Kidney capillary endothelial cell (primary cell): ENCODE measurements at places on chromosomes 12 and 14.

- no peak for DNase-seq
Measured at GRCh38 chr12:76883811-76884210, 5.0 kb upstream of the CSRP2 start.

- DNase-seq = no peak
Measured at GRCh38 chr12:49818241-49818895, 9.8 kb downstream of the NCKAP5L start.

GRCh38 chr14:63249092-63249491 is 44.8 kb downstream of the RHOJ start:
- DNase-seq = no peak

- DNase-seq = peak; percentile 3
Measured at GRCh38 chr14:76267322-76268046, 108.5 kb upstream of the ESRRB start.

DNA sequence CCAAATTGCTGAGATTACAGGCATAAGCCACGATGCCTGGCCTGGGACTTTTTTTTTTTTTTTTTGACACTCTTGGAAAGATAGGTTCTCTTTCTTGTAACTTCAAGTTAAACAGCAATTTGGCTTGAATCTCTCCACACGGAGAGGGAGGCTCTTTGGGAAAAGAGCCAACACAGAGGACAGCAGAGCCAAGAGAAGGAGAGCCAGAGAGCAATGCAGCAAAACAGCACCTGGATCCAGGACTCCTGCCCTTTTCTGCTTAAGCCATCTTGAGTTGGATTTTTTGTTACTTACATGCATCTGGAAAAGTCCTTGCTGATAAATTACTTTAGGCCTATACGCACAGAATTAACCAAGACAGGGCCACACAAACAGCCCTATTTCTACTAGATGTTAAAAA is 176.8 kb downstream of the APAF1 start:
- DNase-seq = no peak

GRCh38 chr12:92608151-92609091 is 94.4 kb upstream of the PLEKHG7 start:
- peak; percentile 46 for DNase-seq

GRCh38 chr12:111430433-111431353 is 25.0 kb downstream of the SH2B3 start:
- DNase-seq = no peak

DNA sequence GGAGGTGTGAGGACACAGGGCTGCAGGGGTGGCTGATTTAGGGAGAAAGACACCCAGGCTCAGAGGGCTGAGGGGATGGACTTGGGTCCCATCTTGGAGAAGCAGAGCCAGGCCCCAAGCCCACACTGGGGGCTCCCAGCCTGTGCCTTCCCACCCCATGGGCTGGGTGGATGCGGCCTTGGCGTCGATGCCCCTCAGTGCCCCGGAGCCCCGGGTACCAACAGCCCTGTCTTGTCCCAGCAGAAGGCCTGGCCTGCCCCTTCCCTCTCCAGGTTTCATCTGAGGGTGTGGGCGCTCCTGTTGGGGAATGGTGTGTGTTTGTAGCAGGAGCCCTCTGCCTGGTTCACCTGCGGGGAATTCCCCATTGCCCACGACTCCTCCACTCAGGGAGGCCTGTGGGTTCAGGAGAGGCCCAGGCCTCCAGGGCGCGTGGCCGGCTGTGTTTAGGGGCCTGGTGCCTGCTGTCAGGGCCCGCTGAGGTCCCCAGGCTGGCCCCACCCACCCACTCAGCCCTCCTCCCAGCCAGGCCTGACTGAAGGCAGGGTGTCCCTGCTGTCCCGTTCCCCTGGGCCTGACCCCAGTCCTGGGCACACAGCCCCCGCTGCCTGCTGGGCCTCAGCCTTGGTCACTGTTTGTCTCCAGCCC is 51.1 kb upstream of the BEGAIN start:
- DNase-seq = no peak

- DNase-seq = no peak
Measured at GRCh38 chr14:56295743-56296142, 177.5 kb downstream of the PELI2 start.

- no peak for DNase-seq
Measured at GRCh38 chr12:126182619-126183236, 1117.5 kb downstream of the AACS start.

GRCh38 chr12:30598889-30599288 is 96.8 kb downstream of the IPO8 start:
- no peak for DNase-seq

- DNase-seq = no peak
Measured at GRCh38 chr14:61145034-61145902, 135.9 kb downstream of the TMEM30B start.

DNA sequence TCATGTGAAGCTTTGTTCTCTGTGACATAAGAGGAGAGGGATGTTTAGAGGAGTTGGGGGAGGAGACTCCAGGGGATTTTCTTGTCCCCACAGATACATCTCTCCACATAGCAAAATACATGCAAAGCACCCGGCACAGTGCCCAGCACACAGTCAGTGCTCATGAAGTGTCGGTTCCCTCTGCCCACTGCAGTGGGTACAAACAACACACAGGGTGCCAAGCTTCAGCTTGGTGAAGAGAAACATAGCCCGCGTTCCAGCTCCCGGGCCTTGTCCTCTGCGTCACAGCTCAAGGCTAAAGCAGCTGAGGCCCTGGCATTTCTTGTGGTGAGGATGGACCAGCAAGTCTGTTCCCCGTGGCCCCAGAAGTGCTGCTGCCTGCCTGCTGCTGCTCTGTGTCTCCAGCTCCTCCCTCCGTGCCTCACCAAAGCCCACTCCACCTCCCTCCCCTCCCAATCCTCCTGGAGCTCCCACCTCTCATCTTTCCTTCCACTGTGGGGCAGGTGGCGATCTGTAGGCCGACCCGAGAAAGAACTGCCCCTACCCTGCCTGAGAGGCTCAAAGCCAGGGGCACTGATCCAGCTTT is 57.0 kb upstream of the FKBP4 start:
- no peak for DNase-seq

DNA sequence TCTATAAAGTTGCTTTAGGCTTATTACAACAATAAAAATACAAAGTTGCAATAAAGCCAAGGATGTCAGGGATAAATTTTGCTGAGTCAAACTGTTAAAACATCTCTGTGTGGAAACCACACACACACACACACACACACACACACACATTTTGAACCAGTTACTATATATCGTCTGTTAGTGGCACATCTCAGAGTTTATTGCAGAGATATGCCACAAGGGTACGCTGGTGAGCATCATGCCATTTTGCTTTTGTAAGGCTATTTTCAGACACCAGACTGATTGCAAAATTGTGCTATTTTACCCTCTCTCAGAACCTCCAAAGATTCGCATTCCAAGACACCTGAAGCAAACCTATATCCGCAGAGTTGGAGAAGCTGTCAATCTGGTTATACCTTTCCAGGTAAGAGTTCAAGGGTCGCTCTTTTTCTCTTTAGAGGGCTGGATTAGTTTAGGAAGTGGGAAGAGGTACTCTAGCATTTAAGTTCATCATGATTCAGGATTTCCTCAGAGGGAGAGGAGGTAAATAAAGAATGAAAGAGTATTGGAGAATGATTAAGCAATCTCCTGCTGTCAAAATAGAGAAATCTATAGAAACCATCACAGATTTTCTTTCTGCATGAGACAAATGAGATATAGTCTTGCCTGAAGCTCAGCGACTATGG is 27.3 kb upstream of the CHPT1 start:
- peak; percentile 9 for DNase-seq

- no peak for DNase-seq
Measured at GRCh38 chr12:120596901-120597300, 15.7 kb upstream of the POP5 start.

- no peak for DNase-seq
Measured at GRCh38 chr14:81400852-81401251, 728 bp upstream of the STON2 start.

GRCh38 chr12:77319166-77319565 is 253.8 kb upstream of the E2F7 start:
- DNase-seq = no peak

GRCh38 chr14:75322746-75323145 is 44.1 kb downstream of the FOS start:
- DNase-seq = no peak

- no peak for DNase-seq
Measured at GRCh38 chr12:47509398-47509851, 196.4 kb downstream of the RPAP3 start.

DNA sequence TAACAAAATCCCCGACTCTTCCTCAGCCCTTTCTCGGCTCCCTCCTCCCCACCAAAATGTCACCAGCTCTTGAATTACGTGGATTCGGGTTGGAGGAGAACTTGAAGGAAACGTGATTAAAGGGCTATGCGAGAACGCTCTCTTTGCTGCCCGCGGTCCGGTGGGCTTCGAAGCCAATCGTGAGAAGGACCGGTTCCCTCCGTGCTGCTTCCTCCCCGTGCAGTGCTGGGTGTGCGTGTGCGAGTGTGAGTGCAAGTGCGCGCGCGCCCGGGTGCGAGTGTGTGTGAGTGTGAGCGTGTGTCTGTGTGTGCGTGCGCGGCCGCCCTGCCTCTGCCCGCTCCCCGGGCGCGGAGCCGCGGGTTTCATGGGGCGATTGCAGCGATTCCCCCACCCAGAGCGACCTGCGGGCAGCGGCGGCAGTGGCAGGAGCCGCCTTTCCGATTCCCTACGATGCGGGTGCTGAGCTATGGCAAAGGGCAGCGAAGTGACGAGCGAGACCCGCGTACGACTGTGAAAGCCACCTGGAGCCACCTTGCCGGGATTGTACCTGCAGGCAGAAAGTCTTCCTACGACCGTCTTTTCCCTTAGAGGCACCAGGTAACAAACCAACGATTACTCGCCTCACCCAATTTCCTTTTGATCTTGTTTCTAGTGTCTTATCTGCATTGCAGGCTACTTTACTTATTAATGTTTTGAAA is 1.4 kb downstream of the LRFN5 start:
- DNase-seq = no peak

GRCh38 chr12:65882486-65882885 is 58.2 kb downstream of the HMGA2 start:
- no peak for DNase-seq

GRCh38 chr14:104843442-104844305 is 21.4 kb upstream of the CEP170B start:
- DNase-seq = no peak

- peak; percentile 51 for DNase-seq
Measured at GRCh38 chr14:26598081-26598671, 343 bp upstream of the NOVA1 start.

DNA sequence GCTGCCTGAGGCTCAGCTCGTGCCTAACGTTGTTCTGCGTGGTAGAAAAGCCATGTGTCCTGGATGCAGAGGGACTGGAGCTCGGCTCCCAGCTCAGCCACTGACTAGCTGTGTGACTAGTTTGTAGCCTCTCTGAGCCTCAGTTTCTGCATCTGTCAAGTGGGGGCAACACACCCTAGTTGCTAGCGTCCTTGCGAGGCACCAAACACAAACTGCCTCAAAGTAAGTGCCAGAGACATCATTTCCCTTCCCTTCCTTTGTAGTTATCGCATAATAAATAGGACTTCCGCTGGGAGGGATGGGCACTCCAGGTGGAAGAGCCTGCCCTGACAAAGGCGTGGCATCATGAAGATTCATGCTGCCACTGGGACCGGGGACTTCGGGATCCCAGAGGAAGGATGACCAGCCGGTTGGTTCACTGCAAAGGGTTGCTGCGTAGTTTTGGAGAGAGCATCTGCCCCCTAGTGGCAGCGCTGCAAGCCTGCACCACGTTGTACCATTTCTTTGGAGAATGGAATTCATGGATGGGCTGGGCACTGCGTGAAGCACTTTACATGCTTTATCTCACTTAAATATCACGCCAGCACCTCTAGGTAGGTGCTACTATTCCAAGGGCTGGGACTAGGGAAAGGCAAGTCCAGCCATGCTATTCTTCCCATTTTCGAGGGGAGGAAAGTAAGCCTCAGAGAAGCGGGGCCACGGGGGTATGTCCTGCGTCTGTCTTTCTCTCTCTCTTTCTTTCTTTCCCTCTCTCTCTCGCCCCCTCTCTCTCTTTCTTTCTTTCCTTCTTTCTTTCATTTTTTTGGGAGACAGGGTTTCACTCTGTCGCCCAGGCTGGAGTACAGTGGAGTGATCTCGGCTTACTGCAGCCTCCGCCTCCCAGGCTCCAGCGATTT is 4.6 kb downstream of the CCDC197 start:
- peak; percentile 65 for DNase-seq

DNA sequence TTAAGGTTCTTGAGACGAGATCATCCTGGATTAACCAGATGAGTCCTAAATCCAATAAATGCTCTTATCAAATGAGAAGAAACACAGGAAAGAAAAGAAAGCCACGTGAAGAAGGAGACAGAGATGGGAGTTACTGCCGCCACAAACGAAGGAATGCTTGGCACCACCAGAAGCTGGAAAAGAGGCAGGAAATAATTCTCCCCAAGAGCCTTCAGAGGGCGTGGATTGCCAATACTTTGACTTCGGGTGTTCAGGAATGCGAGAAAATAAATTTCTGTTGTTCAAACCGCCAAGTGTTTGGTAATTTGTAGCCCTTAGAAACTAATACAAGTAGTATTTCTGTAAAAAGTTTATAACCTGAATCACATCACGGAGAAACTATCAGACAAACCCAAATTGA is 31.3 kb downstream of the ABCD2 start:
- no peak for DNase-seq

GRCh38 chr12:69007101-69007854 is 74.3 kb upstream of the CPM start:
- no peak for DNase-seq

DNA sequence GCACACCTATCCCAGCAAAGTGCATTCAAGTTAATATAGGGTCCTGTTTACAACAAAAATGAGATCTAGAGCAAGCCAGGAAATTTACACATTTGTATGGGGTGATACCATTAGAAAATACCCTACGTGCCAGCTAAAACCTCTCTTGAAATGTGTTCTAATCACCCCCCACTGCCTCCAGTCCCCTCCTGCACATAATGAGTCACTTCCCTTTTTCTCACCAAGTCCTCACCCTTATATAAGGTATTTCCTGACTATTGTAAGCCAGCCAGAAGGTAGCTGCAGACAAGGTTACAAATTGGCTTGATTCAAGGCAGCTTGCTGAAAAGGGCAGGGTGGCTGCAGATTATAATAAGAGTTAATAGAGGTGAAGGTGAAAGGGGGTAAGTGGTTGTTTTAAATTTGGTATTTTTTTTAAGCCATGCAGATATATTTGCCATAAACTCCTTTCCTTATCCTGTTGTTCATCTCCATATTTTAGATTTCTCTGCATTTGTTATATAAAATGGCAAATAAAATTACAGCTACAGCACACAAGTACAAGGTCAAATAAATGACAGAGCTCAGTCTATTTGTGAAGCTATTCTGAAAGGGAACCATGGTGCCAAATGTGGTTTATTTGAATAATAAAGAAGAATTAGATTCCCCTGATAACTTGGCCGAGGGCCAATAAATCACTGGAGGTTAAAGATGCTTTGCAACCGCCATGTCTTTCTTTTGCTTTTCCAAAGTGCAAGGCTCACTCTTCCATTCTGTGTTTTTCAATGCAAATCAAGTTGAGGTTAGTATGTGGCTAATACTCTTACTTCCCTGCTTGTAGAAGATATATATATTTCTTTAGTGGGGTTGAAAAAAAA is 385.9 kb downstream of the EGLN3 start:
- peak; percentile 97 for DNase-seq

GRCh38 chr14:22837114-22837749 is 847 bp downstream of the MMP14 start:
- no peak for DNase-seq
